ENCODE measurements at places on chromosomes 3 and 15.
A peak's percentile ranks its signal among the peaks of the same experiment; 100 is the strongest.

- no peak for DNase-seq
Observed at GRCh38 chr3:63670544-63670943, 18.1 kb downstream of the SNTN start.

DNA sequence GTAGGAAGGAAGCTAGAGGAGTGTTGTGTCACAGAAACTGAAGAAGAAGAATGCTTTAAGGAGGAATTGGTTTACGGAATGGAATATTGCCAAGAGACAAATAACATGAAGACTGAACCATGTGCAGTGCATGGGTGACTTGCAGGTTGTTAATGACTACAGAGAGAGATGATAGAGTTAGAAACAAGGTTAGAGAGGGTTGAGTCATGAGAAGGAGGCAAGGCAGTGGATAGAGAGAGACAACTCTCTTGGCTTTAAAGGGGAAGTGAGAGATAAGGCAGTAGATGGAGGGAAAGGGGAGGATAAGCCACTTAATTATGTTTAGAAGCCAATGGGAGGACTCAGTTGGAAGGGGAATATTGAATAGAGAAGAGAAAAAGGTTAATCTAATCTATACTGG is 119.3 kb upstream of the CCNL1 start:
- peak; percentile 30 for DNase-seq

GRCh38 chr3:171165499-171165921 is 139.0 kb upstream of the SLC2A2 start:
- no peak for DNase-seq

- no peak for DNase-seq
Observed at GRCh38 chr3:183449391-183449790, 21.0 kb upstream of the MCF2L2 start.

DNA sequence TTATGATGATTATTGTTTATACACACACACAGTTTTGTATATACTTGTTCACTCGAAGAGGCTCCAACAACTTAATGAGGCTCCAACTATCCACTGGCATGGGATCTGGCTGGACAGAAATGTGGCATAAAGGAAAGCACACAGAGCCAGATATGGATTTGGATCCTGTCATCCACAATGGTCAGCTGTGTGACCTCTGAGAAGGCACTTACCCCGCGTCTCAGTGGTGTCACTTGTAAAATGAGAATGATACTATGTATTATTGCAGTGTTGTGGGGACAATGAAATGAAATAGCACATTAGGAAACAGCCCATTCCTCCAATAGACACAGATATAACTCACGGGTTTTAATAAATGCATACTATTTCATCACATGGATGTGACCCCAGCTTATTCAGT is 42.2 kb downstream of the PDZRN3 start:
- DNase-seq, result no peak

DNA sequence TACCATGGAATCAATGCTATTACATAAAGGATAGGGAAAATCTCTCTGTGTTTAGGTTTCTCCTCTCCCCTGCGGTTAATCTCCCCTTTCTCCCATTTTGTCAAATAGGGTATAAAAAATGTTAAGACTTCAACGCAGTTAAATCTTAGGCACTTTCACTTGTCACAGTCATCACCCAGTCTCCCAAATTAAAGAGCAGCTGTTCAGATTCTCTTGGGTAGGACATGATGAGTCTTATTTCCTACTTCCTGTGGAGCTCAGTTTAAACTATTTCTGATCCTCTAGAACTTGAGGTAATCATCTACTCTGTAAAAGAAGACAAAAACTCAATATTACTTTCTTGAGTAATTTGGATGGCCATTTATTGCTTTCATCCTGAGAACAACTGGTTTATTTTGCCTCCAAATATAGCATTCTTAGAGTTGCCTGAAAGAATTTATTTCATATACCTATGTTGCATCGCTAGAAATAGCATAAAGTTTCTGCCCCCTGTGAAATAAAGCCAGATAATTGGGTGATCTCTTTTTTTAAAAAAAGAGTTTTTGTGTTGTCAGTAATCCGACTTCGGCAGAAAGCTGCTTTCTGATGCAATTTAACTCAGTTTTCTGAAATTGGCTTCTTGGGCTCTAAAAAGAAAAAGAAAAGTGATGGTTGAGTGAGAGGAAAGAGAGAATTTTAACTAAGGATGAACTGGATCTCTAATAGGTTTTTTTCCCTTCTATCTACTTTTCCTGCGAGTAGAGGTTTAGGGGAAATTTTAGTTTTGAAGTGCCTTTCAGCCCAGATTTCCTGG is 20.7 kb downstream of the RAP2B start:
- no peak for DNase-seq

GRCh38 chr3:106004137-106004681 is 135.4 kb upstream of the CBLB start:
- peak; percentile 61 for DNase-seq

DNA sequence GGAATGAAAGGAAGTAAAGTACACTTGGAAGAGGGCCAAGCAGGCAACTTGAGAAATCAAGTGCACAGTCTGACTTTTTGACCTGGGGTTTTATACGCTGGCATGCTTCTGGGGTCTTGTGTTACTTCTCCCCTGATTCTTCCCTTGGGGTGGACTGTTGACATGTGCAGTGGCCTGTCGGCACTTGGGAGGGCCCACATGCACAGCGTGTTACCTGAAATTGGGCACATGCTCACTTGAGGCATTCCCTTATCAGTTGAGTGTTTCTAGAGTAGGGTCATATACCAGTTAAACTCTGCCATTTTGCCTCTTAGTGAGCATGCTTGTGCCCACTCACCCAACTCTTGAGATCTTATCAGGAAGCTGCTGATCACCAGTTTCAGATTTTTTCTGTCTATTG is 329.1 kb upstream of the SOX2 start:
- no peak for DNase-seq

DNA sequence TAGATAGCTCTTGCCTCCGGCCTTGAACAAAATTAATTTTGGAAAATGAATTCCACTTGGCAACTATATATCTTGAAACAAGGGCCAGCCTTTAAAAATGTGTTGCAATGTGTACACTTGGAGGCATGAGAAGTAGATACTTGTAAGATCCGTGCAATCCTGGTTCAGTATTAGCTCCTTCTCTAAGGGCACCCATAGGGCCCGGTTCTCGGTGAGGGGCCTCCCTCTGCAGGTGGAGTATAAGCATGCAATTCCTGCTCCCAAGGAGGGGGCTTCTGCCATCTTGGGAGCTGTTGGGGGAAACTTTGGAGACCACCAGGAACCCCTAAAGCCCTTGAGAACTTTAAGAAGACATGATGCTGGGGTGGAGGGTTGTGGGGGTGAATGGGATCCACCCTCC is 388.7 kb upstream of the RGMA start:
- DNase-seq, result no peak

DNA sequence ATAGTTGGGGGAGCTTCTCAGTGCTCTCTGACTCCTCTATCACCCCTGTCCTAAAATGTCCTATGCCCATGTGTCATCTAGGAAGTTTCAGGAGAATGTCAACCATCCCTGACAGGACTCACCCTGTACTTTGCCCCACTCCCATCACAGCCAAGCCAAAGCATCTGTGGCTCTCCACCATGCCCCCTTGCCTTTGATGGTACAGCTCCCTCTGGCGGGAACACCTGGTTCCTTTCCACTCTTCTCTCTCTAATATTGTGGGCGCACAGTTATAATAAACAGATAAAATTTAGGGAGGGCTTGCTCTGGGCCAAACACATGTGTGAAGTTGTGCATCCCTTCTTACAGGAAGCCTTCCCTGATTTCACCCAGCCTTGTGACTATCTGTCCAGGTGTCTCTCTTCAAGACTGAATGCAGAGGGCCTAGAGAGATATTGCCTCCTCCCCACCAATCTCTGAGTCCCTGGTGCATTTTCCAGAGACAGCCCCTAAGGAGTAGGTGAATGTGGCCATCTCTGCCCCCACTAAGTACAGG is 62.8 kb downstream of the ISG20 start:
- no peak for DNase-seq

DNA sequence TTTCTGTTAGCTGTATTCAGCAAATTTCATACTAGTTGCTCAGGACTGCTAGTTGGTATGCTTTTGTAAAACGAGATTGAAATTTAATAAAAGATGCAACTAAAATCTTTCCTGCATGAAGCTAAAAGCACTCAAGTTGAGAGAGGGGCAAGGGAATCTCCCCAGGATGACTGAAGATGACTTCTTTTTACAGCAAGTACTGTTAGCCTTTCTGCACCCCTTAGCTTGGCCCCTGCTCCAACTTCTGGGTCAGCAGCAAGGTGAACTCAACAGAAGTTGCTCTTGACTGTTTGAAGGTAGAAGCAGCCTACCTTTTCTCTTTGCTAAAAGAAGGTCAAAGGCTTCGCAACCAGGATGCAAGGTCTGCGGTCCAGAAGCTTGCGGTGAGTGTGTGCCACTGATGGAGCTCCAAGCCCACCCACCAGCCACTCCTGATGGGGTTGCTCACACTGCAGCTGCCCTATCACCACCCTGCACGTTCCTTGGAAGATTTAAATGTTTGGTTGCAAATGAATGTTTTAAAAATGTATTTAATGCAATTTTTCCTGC is 32.5 kb downstream of the NME9 start:
- no peak for DNase-seq

DNA sequence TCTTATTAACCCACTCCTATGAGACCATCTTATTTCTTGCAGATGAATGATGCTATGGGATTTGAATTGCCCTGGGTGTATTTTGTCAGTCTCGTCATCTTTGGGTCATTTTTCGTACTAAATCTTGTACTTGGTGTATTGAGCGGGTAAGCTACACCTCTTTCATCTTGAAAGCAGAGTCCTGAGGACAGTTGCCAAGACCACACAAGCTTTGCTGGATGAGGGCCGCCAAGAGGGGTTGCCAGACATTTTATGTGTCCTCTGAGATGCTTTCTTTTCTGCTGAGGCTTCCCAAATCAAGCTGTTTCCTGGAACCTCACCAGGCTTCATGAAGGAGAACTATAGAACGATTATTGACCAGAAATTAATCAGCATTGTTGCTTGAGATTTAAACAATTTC is 173.2 kb downstream of the CHDH start:
- no peak for DNase-seq

DNA sequence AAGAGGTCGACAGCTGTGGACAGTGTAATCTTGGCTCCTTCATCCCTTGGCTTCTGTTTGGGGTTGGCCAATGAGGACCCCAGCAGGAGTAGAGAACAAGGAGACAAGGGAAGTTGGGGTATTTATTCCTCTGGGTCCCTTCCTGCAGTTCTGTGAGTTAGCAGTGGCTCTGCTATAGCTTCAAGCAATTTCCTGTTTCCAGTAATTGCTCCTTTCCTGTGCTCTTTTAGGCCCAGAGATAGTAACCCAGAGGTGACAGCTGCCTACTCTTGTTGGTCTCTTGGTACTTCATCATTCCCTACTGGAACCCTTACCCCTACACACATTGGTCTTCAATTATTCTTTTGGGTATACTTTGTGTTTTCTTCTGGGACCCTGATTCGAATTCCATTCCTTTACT is 92.9 kb downstream of the NR1D2 start:
- DNase-seq, result no peak

GRCh38 chr3:51340013-51340829 is 44.9 kb upstream of the MANF start:
- peak; percentile 94 for DNase-seq

DNA sequence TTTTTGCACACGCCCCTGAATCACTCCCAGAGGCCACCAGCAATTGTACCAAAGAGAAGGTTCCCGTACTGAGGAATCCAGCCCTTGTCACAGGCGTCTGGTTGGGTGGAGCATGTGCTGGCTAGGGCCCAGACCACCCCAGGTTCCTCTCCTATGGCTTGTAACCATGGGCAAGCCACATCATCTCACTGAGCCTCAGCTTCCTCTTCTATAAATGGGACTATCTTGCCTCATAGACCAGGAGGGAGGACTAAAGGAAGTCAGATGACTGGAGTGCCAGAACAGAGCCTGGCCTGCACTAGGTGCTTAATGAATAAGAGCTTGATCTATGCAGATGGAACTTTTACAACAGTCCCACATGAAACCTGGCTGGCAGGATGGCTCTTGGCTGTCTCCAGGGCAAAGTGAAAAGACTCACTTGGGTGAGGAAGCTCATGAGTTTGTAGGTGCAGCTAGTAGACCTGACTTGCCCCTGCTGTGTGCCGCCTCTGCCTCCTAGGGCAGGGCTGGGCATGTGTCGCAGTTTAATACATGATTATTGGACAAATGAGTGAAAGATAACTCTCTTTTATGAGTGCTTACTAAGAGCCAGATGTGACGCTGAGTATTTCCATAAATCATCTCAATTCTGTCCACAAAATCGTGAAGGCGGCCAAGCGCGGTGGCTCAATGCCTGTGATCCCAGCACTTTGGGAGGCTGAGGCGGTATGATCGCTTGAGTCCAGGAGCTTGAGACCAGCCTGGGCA is 29.3 kb downstream of the CTSH start:
- peak; percentile 36 for DNase-seq

DNA sequence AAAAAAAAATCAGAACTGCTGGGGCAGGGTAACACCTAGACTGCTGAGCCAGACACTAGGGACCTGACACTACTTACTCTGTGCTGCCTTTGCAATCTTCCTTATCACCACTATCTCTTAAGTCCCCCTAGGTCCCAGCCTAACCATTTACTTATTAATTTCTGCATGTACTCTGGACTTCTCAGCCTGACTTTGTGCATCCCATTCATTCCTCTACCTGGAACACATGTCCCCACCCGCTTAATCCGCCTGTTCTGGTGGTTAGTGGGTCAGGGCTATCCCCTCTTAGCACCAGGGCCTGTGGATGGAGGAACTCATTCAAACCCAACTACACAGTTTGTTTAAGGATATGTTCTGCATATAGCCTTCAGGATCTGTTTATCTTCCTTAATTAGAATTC is 5.0 kb upstream of the CACNA1D start:
- no peak for DNase-seq

GRCh38 chr3:67109651-67110204 is 111.6 kb downstream of the KBTBD8 start:
- peak; percentile 70 for DNase-seq

- DNase-seq, result peak; percentile 15
Observed at GRCh38 chr3:161475905-161476304, 20.7 kb upstream of the OTOL1 start.

DNA sequence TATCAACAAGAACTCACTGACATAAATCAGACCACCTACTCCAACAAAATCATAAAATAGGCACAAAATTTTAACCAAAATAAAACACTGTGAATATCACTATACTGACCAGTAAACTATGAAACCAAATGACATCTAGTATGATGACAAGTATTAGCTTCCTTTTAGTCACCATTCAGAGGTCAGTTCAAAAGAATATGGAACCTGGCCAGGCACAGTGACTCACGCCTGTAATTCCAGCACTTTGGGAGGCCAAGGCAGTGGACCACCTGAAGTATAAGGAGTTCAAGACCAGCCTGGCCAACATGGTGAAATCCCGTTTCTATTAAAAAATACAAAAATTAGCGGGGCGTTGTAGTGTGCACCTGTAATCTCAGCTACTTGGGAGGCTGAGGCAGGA is 65.8 kb downstream of the SMARCC1 start:
- peak; percentile 59 for DNase-seq

GRCh38 chr3:161050935-161051334 is 54.2 kb downstream of the B3GALNT1 start:
- DNase-seq, result no peak

GRCh38 chr3:12948891-12949711 is 107.7 kb upstream of the RPL32 start:
- DNase-seq, result peak; percentile 48

DNA sequence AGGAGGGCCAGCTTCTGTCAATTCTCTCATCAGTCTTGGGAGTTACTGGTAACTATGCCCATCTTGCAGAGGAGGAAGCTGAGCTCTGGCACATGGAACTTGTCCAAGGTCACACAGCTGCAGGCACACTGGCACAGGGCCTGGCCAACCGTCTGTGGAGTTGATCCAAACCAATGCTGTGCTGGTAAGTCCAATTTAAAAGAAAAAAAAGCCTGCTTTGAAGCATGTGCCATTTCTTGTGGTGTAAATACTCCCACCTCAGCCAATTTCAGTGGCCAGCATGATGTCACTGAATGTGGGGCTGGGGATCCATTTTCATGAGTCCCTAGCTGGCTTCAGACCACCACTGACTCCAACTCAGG is 83.4 kb downstream of the CHSY1 start:
- DNase-seq, result no peak
